ACHN (cell line): ENCODE measurements at places on chromosomes 3 and 15.
A peak's percentile ranks its signal among the peaks of the same experiment; 100 is the strongest.

DNA sequence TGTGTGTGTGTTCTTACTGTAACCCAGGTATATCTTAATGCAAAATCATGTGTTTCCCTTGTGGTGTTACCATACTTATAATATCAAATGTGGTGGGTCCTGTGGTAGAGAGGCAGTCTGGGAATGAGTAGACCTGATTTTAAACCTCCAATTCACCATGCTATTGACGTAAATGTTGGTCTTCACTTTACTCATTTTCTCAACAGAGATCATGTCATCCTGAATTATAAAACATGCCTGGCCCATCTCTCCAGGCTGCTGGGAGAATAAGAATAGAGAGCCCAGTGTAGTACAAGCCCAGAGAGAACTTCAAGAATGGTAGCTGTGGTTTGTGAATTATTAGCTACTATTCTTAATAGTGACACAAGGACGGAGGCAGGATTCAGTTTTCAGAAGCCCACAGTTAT, 88.1 kb downstream of the MBNL1 start:
- DNase-seq, result no peak

GRCh38 chr15:27495963-27496459, 525.0 kb downstream of the GABRG3 start:
- no peak for DNase-seq

- no peak for DNase-seq
These were observed 120.3 kb upstream of the GOLGA8J start for GRCh38 chr15:29962407-29962806.

GRCh38 chr3:129463716-129464115, 23.7 kb downstream of the IFT122 start:
- DNase-seq, result no peak

GRCh38 chr3:154398084-154398967, 31.7 kb downstream of the GPR149 start:
- no peak for DNase-seq

DNA sequence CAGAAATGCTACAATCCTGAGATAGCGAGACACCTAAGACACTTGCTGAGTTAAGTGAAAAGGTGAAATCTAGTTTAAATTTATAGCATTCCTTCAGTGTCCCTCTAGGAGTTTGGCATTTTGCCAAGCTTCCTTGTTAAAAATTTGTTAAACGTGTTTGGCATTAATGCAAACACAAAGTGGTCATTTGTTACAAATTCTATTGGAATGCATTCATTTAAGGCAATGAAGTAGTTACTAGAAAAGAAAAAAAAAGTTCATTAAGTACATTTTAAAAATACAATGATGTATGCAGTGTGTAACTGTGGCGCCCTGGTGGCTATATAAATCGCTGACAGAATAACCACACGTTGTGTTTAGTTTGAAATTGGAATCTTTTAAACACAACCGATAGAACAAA, 31.3 kb upstream of the WNT5A start:
- no peak for DNase-seq

GRCh38 chr3:43874731-43875130, 184.0 kb downstream of the ABHD5 start:
- no peak for DNase-seq

GRCh38 chr3:190076601-190077394, 43.9 kb downstream of the P3H2 start:
- peak; percentile 96 for DNase-seq

- DNase-seq, result no peak
These were observed 68.6 kb upstream of the EIF1B start for GRCh38 chr3:40240921-40241320.

DNA sequence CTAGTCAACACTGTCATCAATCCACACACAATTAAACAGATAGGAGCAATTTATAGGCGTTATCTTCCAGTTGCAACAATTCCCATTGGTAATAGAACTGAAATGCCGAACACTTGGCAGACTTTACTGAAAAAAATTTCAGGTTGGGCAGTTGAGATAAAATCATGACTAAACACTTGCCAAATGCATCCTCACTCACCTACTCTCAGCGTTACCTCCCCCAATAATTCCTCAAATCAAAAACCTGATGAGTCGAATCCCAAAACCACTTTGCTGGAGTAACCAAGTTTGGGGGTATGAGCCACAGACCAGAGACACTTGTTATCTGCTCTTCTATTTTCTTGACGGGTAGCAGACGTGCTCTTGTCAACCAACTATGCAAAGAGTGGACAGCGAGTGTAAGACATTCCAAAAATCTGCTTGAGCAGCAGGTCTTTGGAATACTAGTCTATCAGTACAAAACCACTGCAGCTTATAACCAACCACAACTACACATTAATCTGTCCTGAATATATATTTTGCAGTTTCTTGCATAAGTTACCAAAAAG, 30.3 kb downstream of the PPP1R2 start:
- DNase-seq, result no peak

DNA sequence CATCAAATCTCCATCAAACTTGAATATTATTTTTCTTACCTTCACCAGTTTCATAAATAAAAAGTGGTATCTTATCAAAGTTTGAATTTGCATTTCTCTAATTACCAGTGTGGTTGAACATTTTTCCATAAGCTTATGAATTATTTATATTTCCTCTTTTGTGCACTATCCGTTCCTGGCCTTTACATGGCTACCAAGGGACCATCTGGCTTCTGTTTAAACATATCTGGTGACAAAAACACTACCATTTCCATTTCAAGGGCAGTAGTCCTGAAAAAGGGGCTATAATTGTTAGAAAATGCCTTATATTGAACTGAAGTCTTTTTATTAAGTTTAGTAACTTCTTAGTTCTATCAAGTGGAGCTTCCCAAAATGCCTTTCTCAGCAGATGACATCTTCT, 44.3 kb upstream of the TM4SF4 start:
- no peak for DNase-seq

DNA sequence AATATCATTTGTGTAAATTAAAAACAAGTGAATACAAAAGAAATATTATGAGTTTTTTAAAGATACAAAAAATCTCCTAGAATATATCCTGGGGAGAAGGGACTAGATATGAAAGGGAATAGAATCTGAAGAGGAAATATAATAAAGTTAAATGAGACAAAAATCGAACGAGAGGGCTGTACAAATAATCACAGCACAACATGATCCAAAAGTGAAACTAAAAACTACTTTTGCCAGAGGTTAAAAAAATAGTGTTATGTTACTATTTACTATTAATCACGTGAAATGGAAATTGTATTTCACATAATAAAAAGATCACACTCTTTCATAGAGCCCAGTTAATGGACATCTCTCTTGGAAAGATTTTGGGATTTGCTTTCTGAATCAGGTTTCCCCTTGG, 28.6 kb downstream of the CGGBP1 start:
- no peak for DNase-seq

- no peak for DNase-seq
These were observed 14.8 kb downstream of the ANXA2 start for GRCh38 chr15:60382773-60383674.

DNA sequence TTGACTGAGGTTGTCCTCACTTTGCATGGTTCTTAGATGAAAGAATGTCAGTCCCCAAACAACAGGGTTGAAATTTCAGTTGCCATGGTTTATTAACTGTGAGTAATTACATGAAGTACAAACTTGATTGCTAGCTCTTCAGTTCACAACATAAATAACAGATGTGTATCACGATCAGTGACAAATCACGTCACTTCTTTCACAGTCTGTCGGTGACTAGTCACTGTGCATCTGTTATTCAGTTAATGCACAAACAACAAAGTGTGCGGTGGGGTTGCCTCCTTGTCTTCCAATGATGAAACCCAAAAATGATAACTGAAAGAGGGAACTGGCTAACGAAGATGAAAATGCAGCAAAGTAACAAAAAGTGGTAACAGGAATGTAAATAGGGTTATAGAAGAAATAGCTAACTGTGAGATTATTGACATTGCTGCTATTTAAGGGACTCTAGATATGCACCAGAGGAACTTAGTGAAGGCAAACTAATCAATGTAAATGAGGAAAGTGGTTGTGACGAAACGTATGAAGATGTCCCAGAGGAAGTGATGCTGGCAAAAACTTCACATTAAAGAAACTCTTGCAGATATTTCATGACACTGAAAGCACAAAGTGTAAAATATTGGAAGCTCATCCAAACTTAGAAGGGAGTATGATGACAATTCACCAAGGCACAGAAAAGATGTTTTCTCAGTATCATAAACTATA, 159.3 kb downstream of the WDR76 start:
- no peak for DNase-seq

DNA sequence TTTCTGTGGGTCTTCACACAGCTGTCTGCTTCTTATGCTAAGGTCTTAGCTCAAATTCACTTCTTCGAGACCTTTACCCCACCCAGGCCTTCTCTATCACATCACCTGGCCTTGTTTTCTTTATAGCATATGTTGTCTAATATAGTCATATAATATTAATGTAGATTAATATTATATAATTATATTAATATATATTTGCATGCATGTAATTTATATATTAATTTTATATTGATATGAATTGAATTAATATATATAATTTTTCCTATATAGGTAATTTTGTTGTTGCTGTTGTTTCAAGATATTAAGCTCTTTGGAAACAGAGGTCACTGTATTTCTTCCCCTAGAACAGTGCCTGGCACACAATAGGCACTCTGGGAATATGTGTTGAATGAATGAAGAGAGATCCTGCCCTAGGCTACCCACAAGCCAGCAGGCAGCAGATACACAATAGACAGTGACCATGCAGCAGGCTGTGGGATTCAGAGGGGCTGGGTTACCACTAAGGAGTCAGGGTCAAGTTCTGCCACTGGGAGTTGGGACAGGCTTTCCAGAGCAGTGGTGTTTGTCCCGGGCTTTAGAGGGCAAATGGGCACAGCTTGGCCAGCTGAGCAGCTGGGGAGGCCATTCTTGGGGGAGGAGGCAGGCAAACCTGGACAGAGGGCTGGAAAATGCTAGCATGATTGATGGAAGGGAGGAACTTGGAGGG, 126.3 kb downstream of the DNAJB8 start:
- no peak for DNase-seq

GRCh38 chr3:39147711-39148434, 5.5 kb downstream of the CSRNP1 start:
- DNase-seq, result peak; percentile 31

- DNase-seq, result no peak
These were observed 27.9 kb downstream of the MED12L start for GRCh38 chr3:151113343-151113742.

- DNase-seq, result peak; percentile 34
These were observed 76.2 kb upstream of the C2CD4B start for GRCh38 chr15:62241135-62241770.

GRCh38 chr3:124831628-124832199, 55.5 kb downstream of the ITGB5 start:
- DNase-seq, result no peak

DNA sequence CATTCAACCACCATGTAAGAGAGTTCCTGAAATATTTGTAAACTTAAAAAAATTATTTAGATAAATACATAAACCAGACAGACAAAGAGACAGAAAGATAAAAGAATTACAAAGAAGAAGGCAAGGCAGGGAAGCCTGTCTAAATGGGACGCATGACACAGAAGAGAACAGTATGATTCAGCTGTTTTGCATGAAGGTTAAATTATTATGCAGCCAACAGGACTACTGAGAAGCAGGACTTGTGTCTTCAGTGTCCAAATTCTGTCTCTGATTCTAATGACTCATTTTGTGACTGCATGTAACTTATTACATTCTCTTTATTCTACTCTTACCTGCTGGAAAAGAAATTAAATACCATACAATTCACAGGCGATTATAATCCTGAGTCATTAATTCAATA, 340.4 kb upstream of the KCNMB2 start:
- DNase-seq, result no peak

DNA sequence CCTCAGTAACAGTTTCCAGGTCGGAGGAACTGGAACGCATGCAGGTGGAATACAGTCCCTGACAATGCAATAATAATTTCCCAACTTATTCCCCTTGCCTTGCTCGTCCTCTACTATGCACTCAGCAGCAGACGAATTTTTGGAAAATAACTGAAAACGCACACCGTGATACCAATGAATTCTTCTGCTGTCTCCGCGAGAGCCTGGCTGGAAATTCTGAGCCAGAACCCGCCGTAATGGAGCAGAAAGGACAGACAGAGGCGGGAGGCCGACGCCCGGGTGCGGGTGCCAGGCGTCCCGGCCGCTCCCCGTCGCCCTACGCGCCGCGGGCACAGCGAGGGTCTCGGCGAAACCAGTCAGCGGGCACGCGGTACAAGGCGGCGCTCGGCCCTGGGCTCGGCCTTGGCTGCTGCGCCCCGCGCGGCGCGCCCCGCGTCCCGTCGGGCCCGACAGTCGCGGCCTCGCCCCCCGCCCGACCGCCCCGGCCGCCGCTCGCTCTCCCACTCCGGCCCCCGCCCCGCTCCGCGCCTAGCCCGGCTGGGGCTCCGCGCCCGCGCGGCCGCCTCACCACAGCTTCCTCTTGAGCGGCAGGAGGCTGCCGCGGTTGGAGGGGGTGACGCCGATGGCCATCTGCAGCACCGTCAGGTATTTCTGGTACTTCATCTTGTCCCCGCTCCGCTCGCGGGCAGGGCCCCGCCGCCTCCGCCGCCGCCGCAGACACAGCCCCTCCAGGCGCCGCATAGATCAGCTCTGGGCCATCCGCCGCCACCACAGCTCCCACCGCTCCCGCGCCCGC, 114.5 kb upstream of the GOLGA8J start:
- DNase-seq, result no peak

DNA sequence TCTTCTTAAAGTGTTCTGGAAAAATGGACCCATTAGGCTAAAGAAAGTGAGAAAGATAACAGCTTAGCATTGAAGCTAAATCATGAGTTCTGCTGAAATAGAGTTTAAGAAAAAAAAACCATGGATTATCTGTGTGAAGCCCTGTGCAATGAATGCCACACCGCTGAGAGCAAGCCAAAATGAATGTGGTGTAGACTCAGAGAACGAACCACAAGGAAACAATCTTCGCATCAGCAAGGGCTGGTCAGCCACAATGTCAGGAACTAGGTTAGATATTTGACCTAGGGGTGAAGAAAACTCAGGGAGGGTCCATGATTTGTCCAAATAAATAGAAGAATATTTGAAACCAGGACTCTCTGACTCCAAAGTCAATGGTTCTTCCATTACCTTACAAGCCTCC, 91.4 kb upstream of the MEX3B start:
- DNase-seq, result no peak

- no peak for DNase-seq
These were observed 28.7 kb upstream of the B3GNT5 start for GRCh38 chr3:183224180-183224970.

DNA sequence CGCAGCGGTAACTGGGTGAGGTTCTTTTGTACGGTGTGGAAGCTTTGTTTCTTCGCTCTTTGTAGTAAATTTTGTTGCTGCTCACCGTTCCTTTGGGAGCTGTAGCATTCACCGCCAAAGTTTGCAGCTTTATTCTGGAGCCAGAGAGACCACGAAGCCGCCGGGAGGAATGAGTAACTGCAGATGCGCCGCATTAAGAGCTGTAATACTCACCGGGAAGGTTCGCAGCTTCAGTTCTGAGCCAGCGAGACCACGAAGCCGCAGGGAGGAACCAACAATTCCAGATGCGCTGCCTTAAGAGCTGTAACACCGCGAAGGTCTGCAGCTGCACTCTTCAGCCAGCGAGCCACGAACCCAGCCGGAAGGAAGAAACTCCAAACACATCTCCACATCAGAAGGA, 56.0 kb upstream of the DYNC1LI1 start:
- no peak for DNase-seq
